Omental fat pad (tissue), 4 donors: ENCODE measurements at places on chromosomes 5 and 9. TPM values are rescaled to one million over a fixed set of nuclear protein-coding genes. Genes with fewer than 3 reads are reported as not detected.

The CNTFR gene
- 81.5 TPM for total RNA-seq

The IFNA17 gene
- total RNA-seq: not detected

The F12 gene
- total RNA-seq: 3.0 TPM

The TLR4 gene
- total RNA-seq: 129 TPM

The PRLR gene
- 2.4 TPM for total RNA-seq

The KIF20A gene
- total RNA-seq: not detected
